ENCODE measurements at places on chromosomes 12 and 14.

GRCh38 chr14:89524990-89525667 lies 108.1 kb upstream of the FOXN3 start:
- DNase-seq, result no peak

DNA sequence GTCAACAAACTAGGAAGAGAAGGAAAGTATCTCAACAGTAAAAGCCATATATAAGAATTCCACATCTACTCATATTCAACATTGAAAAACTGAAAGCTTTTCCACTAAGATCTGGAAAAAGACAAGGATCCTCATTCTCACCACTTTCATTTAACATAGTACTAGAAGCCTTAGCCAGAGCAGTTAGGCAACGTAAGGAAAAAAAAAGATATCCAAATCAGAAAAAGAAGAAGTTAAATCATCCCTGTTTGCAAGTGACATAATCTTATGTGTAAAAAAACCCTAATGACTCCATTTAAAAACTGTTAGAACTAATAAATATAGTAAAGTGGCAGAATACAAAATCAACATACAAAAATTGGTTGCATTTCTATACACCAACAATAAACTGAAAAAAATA lies 426.2 kb downstream of the BCAT1 start:
- DNase-seq, result no peak

DNA sequence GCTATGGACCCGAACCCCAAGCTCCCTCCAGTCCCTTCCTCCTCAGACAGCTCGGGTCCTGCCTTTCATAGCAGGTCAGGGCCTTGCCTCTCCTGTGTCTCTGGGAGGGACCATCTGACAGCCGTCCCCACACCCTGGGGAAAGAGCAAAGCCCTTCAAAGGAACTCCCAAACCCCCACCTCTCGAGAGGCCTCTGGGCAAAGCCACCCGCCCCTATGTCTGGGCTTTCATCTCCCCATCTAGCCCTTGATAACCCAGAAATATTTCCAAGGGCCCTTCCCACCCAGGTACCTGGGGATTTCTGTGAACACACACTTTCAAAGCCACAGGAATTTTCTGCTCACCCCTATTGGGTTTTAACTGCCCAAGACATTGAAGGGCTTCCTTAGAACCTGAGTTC lies 32.1 kb downstream of the SNRNP35 start:
- no peak for DNase-seq

DNA sequence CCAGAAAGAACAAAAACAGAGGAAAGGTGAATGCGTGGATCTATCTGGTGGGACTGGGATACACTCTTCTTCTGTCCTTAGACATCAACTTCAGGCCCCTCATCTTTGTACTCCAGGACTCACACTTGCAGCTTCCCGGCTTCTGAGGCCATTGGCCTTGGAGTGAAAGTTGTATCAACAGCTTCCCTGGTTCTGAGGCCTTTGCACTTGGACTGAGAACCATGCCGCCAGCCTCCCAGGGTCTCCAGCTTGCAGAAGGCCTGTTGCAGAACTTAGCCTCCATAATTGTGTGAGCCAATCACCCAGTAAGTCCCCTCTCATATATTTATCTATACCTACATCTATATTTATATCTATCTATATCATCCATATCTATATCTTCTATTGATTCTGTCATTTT lies 218.4 kb downstream of the SOX5 start:
- no peak for DNase-seq

DNA sequence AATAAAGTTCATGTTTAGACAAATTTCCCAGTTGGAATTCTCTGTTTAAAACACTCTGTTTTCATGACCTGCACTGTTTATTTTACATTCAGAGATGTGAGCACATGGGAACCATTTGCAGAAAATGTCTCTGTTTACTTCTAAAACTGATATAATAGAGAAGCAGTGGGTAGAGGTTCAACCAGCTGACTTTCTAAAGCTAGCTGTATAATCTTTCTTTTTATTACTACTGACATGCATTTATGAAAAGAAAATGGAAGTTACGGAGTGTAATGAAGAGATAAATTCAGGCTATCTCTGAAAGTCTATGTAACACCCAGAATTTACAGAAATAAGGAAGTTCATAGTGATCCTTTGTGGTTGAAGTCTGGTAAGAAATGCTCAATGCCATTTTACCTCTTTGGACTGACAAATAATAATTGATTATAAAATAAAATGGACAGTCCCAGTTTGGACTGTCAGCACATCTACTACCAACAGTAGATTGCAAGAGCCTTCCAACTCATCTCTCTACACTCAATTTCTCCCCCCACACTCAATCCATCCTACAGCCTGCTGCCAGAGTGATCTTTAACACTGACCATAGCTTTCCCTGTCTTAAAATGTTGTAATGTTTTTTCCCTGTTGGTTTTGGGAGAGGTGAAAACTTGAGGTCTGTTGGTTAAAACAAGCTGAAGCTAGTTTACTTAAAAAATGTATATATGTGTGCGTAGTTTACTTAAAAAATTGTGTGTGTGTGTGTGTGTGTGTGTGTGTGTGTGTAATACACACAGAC lies 137.4 kb downstream of the AEBP2 start:
- DNase-seq, result no peak

DNA sequence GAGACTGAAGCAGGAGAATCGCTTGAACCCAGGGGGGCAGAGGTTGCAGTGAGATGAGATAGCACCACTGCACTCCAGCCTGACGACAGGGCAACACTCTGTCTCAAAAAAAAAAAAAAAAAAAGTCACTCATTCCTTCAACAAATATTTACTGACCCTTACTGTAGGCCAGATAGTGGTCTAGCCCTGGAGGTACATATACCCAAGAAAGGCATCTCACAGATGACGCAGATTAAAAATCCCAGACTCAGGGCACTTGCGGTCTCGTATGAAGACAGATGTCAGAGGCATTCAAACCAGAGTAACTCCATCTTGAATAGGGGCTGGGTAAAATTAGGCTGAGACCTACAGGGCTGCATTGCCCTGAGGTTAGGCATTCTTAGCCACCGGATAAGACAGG lies 44.8 kb downstream of the CLMN start:
- no peak for DNase-seq

GRCh38 chr14:96497586-96497985 lies 4.6 kb upstream of the PAPOLA start:
- no peak for DNase-seq

DNA sequence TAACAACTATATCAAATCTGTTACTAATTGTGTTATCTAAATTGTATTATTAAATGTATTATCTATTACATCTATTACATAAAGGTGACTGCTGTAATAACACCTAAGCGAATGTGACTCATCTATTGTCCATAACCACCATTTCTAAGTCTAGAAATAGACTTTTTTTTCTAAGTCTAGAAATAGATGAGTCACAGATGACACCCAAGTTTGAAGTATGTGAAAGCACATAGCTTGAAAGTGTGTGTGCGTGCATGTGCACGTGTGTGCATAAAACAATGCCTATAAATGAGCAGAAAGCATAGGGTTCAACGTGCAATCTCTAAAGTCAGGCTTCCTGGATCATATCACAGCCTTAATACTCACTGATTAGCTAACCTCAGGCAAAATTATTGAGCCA lies 451.3 kb upstream of the USP15 start:
- DNase-seq, result no peak

GRCh38 chr12:104280111-104280510 lies 23.4 kb upstream of the EID3 start:
- no peak for DNase-seq

- DNase-seq, result no peak
Observed at GRCh38 chr14:74934041-74934440, 11.0 kb upstream of the RPS6KL1 start.

DNA sequence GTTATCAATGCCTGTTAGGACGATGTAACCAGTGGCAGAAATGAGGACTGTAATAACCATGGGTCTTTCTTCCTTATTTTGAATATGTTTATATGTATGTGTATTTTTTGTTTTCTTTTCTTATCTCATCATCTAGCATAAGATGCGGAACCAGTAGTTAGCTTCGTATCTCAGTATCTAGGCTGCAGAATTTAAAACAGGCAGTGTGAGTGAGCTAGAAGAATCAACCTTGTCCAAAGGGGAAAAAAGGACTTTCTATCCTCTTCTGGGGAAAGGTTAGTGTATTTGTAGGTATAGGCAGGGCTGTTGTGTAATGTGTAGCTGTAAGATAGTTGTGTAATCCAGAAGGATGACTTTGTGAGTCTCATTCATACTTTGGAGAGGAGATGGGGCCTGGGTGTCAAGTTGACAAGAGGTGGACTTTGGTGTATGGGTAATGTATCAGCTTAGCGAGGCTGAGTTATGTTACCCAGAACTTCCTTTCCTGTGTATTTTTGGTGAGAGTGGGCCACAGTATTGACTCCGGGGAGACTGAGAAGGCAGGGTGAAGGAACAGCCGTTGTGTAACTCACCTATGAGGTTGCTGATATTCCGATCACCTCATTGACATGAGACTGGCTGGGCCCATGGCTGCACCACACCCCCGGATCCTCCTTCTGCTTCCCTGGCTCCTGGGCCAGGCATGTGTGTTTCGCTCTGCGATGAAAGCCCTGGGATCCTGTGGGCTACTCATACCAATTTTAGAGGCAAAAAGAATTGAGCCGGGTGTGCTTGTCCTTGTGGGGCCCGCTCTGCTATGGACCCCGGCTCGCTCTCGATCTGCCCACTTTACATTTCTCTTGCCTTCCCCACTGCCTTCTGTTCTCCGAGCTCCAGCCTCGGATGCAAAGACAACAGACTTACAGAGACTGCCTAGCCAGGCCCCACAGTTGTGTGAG lies 24.3 kb downstream of the DLK1 start:
- no peak for DNase-seq

GRCh38 chr14:105093038-105093430 lies 27.8 kb upstream of the GPR132 start:
- peak; percentile 69 for DNase-seq

DNA sequence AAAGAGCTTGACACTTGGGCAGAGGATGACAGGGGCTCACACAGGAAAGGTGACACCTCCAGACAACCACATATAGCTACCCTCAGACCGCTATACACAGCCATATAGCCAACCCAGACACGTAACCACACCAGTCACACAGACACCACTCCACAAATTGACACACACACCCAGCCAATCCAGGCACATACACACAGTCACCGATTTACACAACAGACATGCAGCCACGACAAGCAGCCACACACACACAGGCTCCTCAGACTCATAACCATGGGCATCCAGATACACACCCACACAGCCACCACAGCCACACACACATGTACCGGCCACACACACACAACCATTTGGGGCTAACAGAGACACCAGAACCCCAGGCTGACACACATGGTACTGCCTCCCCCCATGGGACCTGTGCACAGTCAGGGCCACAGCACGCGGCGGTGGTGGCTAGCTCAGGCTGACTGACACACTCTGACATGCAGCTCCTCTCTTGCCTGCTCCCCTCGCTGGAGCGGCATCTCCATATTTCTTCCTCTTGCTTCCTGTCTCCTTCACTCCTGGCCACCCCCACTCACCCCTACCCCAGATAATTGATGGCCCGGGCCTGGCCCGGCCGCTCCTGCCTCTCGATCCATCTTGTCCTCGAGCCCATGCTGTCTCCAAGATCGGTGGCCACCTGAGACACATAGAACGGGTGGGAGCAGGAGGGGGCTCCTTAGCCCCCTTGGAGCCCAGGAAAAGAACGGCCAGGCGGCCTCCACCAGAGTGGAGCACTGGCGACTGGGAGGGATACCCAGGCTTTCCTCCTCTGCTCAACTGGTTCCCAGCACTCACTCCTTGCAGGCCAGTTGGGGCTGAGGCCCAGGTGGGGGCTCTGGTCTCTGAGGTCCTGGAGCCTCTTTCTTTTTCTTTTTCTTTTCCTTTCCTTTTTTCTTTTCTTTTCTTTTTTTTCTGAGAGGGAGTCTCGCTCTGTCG lies 6.0 kb upstream of the SHMT2 start:
- DNase-seq, result no peak

GRCh38 chr12:18583655-18584054 lies 154.2 kb downstream of the PLCZ1 start:
- DNase-seq, result no peak

- no peak for DNase-seq
Observed at GRCh38 chr12:10366875-10367274, 23.0 kb downstream of the KLRK1 start.

DNA sequence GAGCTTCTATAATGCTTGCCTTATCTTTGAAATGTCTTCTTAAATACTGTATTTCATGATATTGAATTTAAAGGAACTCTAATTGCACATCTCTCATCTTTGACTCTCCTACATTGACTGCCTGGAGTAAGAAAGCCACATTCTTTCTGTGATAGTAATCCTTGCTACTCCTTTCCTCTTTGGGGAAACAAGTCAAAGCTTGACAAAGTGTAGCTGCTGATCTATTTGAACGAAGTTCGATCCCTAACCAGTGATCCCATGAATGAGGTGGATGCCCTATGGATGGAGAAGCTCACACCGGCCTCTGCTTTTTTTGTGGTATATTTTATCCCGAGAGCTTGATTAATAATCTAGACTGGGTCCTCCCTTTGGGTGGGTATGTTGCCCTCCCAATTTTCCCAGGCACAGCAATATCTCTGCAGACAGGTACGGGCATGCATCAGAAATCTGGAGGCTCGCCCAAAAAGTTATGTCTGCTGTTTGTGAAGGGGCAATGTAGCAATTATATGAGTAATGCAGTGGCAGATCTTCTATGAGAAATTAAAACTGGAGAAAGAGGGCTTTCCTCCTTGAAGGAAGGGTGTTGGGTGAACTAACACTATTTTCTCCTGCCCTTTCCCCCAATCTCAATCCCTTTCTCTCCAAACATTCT lies 163.0 kb upstream of the FRMD6 start:
- DNase-seq, result no peak

- DNase-seq, result no peak
Observed at GRCh38 chr14:106879241-106879640, 1352.9 kb downstream of the TMEM121 start.

DNA sequence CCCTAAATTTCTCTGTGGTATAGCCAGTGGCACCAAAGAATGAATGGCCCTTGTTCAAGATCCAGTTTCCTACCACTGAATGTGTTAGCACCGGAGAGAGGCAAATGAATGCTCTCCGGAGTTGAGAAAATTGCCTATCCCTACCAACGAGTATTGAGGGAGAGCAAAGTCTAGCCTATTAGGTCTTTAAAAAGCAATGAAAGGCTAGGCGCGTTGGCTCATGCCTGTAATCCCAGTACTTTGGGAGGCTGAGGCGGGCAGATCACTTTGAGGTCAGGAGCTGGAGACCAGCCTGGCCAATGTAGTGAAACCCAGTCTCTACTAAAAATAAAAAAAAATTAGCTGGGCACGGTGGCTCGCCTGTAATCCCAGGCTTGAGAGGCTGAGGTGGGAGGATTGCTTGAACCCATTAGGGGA lies 898 bp upstream of the RAB15 start:
- DNase-seq, result no peak

GRCh38 chr14:87712396-87713090 lies 280.4 kb downstream of the GALC start:
- DNase-seq, result no peak

GRCh38 chr14:94356379-94357056 lies 31.9 kb downstream of the SERPINA1 start:
- DNase-seq, result no peak

- peak; percentile 76 for DNase-seq
Observed at GRCh38 chr12:109154451-109155438, 38.4 kb downstream of the ACACB start.

Data from GM12892 (cell line).